Stimulated activated CD4-positive, alpha-beta T cell treated with anti-CD3 and anti-CD28 coated beads, Interleukin-12 subunit alpha, Interleukin-12 subunit beta, amount 100 ng/mL, for 4 hours (primary cell): ENCODE measurements at places on chromosomes 13 and 19.

GRCh38 chr13:25686831-25687470 lies 315.2 kb downstream of the ATP8A2 start:
- DNase-seq, result no peak

GRCh38 chr19:13104360-13104847 lies 1.7 kb upstream of the LYL1 start:
- DNase-seq, result peak; percentile 71

DNA sequence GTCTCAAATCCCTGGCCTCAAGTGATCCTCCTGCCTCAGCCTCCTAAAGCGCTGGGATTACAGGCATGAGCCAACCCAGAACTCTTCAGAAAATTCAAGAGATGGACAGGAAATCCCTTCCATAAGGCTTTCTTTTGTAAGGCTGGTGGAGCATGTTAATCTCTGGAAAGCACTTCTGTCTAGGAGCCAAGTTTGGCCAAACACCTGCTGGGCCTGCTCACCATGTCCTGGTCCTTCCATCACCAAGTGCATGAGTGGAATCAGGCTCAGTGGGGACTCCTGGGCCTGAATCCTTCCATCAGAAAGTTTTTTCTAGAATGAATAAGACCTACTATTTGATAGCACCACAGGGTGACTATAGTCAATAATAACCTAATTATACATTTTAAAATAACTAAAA lies 148.0 kb downstream of the DCLK1 start:
- DNase-seq, result no peak

GRCh38 chr19:42114412-42114811 lies 17.8 kb downstream of the POU2F2 start:
- DNase-seq, result no peak

- DNase-seq, result no peak
These were observed 86.3 kb downstream of the URI1 start for GRCh38 chr19:30028118-30028991.

GRCh38 chr13:113407531-113408393 lies 43.8 kb upstream of the GRTP1 start:
- no peak for DNase-seq

- DNase-seq, result peak; percentile 20
These were observed at the start of gene FARP1 for GRCh38 chr13:98142380-98143156. TSS of gene FARP1 (plus strand) at chr13:98143094. CDS start at chr13:98213243, 70,149 bp downstream.

DNA sequence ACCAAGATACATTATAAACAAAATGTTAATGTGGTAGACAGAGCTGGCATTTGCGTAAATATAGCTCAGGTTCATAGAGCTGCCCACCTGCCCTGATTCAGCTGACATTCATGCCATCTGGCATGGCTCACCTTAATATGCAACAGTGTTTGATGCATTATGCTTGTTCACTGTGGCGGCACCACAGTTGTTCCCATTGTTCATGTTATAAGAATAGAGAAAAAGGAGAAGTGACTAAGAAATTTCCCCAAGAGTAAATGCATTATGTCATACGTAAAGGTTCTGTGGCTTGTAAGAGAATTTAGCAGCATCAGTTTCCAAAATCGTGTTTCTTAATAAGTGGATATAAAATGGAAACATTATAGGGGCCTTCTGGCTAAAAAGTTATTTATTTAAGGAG lies 4.5 kb downstream of the CCNA1 start:
- no peak for DNase-seq

- no peak for DNase-seq
These were observed 18.1 kb downstream of the DDX39A start for GRCh38 chr19:14400951-14401431.

- no peak for DNase-seq
These were observed 115.8 kb downstream of the CCNA1 start for GRCh38 chr13:36548129-36548528.

DNA sequence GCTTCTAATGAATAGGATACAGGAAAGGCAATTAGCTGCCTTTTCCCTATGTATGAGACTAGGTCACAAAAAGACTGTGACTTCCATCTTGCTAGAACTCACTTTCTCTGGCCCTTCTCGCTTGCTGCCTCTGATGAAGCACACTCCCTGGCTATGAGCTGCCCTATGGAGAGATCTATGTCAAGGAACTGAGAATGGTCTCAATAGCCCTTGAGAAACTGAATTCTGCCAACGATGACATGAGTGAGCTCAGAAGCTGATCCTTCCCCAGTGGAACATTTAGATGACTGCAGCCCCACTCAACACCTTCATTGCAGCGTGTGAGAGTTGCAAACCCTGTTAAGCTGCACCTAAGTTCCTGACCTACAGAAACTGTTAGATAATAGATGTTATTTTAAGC lies 309.8 kb downstream of the COG6 start:
- DNase-seq, result no peak

DNA sequence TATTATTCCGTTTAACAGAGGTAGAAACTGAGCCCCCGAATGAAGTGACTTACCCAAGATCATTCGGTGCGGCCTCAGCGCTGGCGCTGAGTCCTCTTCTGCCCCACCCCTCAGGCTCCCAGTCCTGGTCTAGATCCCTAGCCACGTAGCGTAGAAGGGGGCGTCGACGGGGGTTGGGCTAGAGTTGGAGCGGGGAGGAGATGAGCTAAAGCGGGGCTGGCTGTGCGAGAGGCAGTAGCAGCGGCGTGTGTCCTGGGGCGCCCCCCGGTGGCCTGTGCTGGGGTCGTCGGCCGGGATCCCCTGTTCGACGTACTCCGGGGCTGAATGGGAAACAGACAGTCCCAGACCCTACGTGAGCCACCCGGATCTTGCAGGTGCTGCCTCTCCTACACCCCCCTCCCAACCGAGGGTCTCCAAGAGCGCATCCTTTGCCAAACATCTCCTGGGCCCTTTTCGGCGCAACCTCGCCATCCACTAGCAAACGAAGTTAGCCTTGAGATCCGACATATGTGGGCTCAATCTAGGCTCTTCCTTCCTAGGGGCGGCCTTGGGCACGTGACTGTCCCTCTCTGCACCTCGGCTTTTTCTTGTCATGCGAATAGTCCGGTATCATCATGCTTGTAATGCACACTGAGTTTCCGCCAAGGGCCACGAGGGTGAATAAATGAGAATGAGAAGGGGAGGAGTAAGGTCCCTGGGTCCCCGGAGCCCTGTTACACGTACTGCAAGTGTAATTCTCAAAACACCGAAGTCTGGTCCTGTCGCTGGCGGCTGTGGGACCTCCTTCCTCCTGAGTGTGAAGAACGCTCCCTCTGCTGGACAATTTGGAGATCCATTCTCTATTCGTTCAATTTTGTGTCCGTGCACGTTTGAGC lies 47.7 kb downstream of the CYP4F22 start:
- peak; percentile 98 for DNase-seq

GRCh38 chr13:55963934-55964333 lies 1176.8 kb upstream of the PRR20A start:
- no peak for DNase-seq

DNA sequence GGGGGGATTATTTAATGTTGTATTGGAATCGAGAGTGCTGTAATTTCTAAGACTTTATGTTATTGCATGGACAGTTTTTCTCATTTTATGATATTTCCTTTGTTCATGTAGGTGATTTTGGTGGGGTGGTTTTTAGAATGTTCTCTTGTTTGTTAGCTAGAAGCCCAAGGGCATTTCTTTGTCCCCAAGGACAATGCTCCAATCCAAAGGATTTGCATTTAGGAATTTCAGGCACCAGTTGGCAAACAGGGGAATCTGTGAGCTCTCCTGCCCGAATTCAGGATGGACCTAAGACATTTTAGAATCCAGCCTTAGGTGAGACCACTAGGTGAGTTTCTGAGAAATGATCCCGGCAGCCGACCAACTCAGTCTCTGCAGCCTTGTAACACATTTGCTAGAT lies 324.9 kb downstream of the KCNRG start:
- DNase-seq, result no peak

DNA sequence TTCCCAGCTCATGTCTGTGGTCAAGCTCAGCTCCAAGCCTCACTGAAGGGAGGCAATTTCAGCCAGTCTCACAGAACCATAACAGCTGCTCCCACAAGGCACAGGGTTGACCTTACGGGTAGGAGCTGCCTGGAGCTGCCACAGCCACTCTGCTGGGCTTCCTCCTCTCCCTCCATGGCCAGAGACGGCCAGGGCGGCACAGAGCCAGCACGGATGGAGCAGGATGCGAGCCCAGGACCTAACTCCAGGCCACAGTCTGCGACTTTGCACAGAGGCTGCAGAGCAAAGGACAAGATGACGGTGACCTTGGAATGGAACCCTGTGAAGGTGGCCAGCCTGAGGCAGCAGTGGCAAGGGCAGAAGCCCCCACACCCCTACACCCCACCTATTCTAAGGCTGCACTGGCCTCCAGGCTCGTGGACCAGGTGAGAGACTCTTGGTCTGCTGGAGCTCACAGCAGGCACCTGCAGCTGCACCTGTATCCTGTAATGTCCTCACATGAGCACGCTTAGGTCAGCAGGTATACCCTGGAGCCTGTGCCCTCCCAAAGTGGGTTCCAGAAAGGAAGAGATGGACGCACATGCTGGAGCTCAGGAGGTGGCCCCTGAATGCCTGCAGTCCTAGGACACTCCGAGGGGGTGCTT lies 29.6 kb downstream of the ADPRHL1 start:
- DNase-seq, result no peak

DNA sequence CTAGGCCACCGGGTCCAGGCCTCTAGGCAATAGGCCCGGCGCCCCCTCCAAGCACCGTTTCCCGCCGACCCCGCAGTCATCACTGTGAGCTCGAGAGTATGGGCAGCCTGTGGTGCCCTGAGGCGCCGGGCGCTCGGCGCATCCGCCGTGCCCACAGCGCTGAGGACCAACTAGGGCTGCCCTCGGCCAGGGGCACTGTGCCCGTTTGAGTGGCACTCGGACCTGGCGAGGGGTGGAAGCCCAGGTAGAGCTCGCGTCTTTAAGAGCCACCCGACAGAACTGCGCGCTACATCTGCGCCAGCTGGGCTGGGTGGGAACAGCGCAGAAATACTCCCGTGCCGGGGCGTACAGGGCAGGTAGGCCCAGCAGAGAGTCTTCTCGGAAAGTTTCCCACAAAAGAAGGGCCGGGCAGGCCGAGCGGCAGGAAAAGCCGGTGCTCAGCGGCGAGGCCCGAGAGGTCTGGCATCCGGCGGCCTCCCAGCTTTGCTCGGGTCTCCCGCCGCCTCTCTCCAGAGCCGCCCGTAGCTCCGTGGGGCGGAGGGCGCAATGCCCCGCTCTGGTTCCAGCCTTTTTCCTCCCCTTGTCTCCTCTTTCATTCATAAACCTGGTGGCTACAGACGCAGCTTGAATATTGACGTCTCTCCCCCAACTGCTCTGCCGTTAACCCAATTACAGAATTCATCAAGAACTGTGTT lies 5.4 kb upstream of the SOX1 start:
- DNase-seq, result no peak

GRCh38 chr13:111956261-111957151 lies 110.4 kb upstream of the SOX1 start:
- DNase-seq, result no peak

- DNase-seq, result no peak
These were observed 526.1 kb downstream of the KLF12 start for GRCh38 chr13:73608157-73608516.

DNA sequence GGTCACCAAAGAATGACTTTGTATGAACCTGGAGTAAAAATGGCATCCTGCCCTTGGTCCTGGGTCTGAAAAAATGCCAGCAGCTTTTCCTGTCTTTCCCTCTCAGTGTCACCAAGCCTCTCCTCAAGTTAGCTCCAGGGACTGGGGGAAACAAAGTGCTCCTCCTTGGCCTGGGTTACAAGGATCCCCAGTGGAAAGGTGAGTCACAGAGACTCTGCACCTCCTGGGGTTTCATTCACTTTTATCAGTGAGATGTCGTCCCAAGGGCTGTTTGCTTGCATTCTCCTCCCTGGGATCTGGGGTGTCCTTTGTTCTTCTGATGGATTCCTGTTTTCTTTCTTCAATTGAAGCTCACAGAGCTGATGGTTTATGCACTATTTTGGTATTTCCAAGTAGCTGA lies 93.2 kb upstream of the CSNK1A1L start:
- no peak for DNase-seq

DNA sequence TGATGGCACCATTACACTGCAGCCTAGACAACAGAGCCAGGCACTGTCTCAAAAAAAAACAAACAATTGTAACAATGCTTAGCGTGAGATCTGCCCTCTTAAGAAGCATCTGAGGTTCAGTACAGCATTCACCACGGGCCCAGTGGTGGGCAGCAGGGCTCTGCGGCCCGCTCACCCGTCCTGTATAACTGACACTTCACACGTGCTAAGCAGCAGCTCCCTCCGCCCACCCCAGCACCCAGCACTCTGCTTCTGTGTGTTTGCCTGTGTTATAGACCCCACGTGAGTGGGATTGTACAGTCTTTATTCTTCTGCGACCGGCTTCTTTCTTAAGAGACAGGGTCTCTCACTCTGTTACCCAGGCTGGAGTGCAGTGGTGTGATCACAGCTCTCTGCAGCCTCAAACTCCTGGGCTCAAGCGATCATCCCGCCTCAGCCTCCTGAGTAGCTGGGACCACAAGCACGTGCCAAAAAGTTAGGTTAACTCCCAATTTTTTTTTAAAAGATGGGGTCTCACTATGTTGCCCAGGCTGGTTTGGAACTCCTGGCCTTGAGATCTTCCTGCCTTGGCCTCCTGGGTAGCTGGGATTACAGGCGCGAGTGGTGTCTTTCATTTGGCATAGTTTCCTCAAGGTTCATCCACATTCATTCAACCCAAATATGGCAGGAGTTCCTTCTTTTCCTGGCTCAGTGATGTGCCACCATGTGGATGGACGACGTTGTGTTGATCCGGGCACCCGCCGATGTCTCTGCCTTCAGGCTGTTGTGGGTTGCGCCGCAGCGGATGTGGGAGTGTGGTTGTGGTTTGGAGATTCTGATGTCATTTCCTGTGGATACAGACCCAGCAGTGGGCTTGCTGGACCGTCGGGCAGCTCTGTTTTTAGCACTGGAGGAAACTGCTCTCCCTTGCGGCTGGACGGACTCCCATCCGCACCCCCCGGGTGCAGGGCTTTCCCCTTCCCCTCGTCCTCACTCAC lies 170.0 kb downstream of the KDM4B start:
- DNase-seq, result peak; percentile 55

DNA sequence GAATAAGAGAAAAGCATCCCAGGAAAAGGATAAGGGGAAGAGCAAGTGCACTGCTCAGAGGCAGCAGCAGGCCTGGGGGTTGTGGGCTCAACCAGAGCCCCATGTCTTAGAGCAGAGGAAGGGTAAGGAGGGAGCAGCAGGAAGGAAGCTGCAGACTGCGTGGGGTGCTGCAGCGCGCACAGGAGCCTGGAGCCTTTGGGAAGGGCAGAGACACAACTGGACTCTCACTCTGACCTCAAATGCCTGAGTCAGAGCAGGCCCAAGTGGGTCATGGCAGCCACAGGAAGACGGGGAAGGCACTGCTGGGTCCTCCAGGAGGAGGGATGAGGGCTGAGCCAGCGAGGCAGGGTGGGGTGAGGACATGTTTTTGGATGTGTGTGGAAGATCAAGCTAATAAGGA lies 31.6 kb downstream of the SIGLEC7 start:
- no peak for DNase-seq

GRCh38 chr19:18645035-18645511 lies 8.2 kb downstream of the KLHL26 start:
- DNase-seq, result no peak

- DNase-seq, result peak; percentile 41
These were observed 54.3 kb downstream of the GATAD2A start for GRCh38 chr19:19459707-19460251.
